HEK293T (cell line): ENCODE measurements at places on chromosomes 4 and X.
A peak's percentile ranks its signal among the peaks of the same experiment; 100 is the strongest.

DNA sequence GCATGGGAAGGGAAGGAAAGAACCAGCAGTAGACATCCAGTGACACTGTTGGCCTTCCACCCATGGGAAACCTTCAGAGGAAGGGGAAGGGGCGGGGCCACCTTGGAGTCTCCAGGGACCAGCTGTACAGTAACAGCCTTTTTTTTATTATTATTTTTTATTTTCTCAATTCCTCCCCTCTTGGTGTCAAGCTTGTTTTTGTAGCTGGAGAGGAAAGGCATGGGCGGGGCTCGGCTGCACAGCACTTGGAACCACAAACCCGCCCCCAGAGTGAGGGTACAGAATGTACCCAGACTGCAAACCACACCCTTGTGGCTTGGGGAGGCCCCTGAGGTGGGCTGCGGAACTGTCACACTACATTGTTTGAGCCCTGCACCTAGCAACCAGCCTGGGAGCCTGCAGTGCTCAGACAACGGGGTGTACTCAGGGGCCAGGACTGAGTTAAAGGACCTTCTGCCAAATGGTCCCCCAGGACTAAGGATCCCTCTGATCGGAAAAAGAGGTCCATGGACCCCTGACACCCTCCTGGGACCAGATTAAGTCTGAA, 45.7 kb downstream of the PRPS1 start:
- DNase-seq = no peak

DNA sequence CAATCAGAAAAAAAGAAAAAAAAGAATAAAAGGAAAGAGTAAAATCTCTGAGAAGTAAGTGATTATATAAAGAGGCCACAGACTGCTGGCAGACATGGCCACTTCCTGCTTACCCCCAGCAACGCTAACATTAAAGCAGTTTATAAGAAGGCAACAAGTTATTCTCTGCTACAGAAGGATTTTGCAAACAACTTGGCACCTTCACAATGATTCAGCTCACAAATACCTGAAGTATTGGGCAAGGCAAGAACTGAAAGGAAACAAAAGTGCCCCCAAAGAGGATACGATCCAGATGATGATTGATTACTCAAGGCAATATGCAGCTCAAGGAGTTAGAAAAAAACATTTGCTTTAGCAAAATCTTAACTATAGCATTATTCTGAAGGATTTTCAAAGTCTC, 718.8 kb downstream of the KLHL13 start:
- DNase-seq = no peak

GRCh38 chrX:29229802-29230201, 642.6 kb downstream of the IL1RAPL1 start:
- no peak for DNase-seq

DNA sequence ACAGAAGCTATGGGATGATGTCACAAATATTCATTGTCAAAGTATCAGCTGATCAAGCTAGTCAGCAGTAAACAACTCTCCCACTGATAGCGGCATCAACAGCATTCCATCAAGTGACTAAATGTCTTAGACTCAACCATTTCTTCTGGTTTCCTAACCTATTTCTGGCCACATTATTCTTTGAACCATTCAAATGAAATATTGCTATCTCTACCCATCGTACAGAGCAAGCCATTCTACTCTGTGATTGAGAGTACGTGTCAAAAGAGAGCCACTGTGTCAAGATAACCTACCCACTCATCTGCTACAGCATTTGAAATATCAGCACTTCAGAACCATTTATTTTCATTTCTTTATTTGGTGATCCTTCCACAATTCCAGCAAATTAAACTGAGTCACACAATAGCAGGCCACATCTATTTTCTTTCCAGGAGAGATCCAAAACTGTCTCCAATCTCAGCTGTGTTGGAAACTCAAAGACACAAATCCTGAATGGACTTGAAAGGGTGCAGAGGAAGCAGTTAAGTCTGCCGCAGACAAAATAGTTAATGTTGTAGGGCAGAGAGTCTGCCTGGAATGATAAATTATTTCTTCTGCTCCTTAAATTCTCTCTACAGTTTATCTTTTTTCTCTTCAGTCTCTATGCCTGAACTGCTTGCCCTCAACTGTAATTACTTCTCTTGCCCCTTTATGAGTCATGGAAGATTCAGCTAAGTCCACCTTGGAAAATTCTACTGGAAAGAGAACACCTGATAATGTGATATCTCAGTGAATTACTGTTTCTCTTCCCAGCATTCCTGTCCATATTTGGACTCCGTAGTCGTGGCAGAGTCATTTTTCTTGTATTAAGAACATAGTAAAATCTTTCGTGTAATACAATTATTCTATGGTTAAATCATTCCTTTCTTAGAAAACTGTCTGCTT, 364.8 kb downstream of the PDGFC start:
- no peak for DNase-seq

DNA sequence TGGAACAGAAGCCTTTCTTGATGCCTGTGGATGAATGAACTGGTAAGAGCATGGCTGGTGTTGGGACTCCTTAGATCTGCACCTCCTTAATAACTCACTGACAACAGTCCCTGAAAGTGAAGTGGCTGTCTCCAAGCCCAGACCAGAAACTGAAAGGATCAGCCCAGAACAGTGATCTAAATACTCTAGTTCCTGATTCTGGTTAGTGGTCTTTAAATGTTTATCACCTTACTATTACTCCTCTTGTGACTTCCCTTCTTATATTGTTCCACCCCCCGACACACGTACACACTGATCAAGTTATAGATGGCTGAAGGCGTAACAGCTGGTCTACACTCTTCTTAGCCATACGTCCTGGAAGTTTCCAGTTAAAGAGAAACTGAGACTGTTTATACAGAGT, 33.8 kb upstream of the ARMCX2 start:
- no peak for DNase-seq

GRCh38 chrX:46643636-46644035, 70.1 kb downstream of the CHST7 start:
- no peak for DNase-seq

DNA sequence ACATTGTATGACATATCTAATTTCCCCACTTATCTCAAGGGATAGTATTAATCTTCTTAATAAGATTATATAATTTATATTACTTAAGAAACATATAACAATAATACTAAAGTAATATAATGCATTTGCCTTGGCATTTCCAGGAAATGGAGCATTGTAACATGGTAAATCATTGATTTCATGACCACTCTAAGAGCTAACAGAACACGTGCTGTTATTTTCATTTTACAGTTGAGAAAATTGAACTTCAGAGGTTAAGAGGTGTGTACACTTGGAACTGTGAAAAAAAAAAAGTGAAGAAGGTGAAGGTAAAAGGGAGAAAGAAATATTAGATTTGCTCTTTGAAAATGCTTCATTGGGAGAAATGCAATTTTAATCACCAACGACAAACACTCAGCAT, 522.6 kb downstream of the IL15 start:
- no peak for DNase-seq

DNA sequence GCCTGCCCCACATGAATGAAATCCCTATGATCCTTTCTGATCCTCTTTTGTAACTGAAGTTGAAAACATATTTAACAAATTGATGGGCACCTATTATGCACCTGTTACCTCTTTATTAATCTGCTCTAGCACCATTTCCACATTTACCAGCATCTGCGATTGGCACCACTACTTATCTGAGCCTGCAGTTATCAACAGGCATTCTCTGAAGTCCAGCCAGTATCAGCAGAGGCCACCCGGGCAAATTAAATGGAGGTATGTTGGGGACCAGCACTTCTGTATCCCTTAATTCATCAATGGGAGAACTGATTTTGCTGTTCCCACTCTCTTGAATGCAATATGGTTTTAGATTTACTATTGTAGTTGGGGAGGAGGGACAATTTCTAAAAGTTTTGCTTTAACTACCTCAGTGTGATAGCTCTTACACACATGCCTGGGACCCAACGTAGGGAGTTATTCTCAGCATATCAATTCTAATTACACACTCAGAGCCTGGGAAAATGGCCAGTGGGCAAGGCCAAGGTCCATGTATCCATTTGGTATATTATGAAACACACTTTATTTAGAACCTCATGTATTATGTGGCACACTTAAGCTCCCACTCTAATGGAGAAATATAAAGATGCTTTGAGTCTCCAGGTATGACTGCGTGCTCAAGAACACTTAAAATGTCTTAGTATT, 1927.1 kb upstream of the PCDH7 start:
- DNase-seq = no peak

DNA sequence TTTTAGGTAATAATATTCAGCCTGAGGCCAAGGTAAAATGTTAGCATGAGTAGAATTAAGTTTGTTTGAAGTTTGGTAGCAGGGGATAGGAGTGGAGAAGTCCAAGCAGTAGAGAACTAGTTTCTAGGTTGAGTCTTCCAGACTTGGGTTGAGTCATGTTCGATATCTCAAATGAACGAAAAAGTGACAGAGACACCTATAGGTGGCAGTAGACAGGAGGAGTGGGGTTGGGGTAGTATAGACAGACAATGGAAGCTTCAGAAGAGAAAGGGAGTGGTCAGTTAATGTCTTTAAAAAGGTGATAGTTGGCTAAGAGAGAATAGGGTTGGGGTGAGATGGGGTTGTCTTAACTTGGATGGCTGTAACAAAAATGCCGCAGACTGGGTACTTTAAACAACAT, 58.7 kb upstream of the EMCN start:
- peak; percentile 9 for DNase-seq

GRCh38 chr4:87251106-87251505, 30.7 kb upstream of the KLHL8 start:
- no peak for DNase-seq

DNA sequence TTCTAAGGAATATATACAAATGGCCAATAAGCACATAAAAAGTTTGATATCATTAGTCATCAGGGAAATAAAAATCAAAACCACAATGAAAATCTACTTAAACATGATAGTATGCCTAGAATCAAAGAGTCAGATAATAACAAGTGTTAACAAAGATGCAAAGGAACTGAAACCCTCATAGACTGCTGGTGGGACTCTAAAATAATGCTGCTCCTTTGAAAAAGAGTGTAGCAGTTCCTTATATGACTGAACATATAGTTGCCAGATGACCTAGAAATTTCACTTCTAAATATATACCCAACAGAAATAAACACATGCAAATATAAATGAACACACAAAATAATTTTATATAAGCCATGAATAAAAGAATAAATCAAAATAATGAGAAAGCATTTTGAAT, 205.1 kb upstream of the CTSO start:
- DNase-seq = no peak
